ENCODE measurements at places on chromosomes 7 and 10.

GRCh38 chr7:7157177-7157886, 25.0 kb upstream of the C1GALT1 start:
- peak; percentile 31 for DNase-seq

DNA sequence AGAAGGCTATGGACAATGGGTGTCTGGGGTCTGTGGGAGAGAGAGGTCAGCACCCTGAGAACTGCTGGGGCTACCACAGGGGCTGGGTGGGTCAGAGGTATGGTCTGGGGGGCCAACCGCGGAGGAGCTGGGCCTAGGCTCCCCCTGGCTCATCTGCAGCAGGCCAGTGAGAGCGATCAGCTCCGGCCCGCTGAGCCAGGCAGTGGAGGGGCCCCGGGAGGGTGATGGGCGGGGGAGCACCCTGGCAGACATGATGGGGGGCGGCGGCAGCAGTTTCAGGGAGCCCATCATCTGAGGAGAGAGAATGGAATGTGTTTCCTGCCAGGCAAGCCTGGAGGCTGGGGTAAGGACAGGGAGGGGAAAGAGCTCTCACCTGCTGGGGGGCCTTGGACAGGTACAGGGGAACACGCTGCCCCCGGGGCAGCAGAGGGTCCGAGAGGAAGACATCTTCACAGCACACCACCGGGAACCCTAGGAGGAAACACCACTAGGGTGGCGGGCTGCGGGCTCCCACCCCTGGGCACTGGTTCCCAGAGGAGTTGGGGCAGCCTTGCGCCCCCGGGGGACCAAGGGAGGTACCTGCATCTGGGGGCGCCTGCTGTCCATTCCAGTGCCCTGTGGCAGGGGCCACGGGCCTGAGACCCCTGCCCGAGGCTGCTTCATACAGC, 1.3 kb downstream of the SAP25 start:
- no peak for DNase-seq

- no peak for DNase-seq
Measured at GRCh38 chr10:126480648-126481047, 92.4 kb upstream of the ADAM12 start.

DNA sequence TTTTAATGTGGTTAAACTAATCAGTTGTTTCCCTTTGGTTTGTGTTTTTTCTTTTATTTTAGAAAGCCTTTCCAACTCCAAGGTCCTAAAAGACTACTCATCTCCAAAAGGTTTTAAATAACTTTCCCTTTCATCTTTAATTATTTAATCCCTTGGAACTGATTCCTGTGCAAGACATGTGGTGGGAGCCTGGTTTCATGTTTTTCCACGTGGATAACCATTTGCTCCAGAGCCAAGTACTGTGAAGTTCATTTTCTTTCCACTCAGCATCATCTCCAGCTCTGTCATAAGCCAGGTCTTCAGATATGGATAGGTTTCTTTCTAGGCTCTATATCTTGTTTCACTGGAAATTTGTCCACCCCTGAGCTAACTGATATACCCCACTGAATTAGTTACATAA, 16.7 kb downstream of the PPP1R3C start:
- no peak for DNase-seq

DNA sequence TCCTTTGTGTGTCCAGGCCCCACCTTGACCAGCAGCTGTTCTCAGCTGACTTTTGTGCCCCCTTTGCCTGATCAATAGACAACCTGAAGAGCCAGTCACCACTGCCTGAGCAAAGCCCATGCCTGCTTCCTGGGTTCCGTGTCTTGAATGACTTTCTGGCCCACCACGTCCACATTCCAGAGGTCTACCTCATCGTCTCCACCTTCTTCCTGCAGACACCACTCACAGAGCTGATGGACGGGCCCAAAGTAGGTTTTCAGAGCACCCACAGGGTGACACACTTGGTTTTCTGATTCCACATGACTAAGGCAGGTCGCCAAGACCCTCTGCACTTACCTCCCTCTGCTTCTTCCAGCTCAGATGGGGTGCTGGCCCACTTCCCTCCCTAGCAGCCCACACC, 126.8 kb downstream of the WDFY4 start:
- DNase-seq = no peak

- no peak for DNase-seq
Measured at GRCh38 chr10:129968020-129968852, 4.2 kb upstream of the EBF3 start.

GRCh38 chr10:98390406-98390805, 24.6 kb downstream of the PYROXD2 start:
- DNase-seq = no peak

DNA sequence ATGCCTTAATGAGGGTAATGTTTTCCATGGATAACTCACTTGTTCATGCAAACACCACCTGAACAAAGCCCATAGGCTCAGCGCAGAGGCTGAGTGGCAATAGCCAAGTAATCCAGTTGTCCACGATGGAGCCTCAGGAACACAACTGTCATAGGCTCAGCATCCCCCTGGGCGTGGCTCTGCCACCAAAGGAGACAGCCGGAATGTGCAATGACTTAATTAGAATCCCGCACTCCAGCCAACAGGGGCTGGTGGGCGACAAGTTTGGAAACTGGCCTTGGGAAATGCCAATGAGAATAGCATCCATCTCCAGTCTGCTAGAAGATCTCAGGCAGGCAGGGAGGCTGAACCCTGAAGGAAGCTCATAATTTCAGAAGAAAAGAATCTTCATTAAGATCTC, 411.7 kb upstream of the NRP1 start:
- DNase-seq = no peak

DNA sequence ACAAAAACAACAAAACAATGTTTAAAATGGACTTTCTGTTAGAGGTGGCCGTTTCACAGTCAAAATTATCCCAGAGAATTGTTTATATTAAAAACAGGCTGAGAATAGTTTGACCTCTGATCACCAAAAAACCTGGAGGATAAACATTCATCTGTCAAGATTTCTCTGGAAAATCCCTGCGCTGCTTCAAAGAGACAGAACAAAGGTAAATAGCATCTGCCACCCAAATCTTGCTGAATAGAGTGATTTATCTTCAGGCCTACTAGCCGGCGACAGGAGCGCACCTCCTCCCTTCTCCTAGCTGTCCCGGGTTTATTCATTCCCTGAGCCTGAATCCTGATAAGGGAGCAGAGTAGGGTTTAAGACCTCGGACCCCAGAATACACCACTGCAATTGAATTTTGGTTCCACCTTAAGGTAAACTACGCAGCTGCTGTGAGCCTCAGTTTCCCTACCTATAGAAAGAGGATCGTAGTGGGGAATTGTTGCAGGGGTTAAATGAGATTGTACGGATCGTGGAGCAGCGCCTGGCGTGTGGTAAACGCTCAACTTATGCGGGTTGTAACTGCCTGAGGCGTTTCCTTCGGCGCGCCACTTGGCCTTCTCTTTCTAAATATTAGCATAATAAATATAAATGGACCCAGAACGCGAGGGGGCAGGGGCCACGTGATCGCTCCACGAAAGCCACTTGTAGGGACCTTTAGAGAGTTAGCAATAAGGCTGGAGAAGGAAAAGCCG, 498 bp upstream of the ST7 start:
- DNase-seq = no peak
